ENCODE measurements at places on chromosomes 4 and X.

GRCh38 chr4:14180166-14180565 is 552.6 kb upstream of the BOD1L1 start:
- DNase-seq = no peak

- DNase-seq = no peak
Observed at GRCh38 chr4:152715076-152715475, 35.3 kb upstream of the TMEM154 start.

- no peak for DNase-seq
Observed at GRCh38 chr4:77920371-77920770, 57.7 kb downstream of the MRPL1 start.

GRCh38 chrX:113136836-113137235 is 296.2 kb upstream of the AMOT start:
- DNase-seq = no peak

DNA sequence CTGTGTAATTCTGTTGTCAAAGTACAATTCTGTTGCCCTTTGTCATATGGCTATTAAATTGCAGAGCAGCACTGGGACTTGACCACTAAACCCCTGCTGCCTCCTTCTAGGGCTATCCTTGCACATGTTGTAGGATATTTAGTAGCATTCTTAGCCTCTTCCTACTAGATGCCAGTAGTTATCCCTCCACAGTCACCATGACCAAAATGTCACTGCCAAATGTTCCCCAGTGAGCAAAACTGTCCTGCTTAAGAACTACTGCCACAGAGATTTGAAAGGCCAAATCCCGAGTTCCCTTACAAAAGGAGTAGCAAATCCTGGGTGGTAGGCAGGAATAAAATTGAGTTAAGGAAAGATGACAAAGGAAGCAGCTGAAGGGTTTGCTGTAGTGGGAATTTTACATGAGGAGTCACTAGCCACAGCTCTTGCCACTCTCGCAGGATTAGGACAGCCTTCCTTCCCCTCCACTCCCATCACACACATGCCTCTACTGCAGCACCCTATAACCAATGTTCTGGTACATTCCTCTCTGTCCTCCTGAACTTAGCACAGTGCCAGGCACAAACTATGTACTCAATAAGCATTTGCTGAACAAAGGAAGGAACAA is 8.4 kb downstream of the APBB2 start:
- no peak for DNase-seq

DNA sequence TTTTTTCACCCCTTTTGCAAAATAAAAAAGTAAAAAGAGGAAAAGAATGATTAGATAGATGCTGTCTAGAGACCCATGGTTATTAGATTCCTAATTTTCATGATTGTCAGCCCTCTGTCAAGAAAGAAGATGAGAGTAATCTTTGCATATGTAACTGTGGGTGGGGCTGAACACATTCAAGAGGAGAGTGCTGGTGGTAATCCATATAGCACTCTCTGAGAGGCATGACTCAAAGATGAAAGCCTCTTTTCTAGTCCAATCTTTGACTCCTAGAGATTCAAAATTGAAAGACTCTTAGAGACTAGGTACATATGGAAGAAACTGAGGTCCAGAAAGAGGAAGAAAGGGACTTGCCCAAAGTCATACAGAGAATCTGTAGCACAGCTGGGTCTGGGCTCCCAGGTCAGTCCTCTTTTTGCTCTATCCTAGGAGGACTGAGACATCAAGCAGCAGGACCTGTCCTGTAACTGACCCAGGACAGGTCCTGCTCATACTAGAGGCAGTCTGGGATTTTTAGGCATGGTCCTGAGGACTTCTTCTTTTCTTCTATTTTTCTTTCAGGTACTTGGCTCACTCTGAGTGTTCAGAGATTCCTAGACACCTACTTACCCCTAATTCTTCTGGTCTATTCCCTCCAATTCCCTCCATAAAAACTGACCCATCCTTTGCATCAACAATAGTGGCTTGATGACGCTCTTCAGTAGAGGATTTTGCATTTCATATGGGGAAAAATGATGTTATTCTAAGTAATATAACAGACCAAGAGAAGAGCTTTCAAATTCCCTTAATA is 23.8 kb downstream of the VSIG4 start:
- DNase-seq = no peak

GRCh38 chr4:73984736-73985527 is 3.1 kb downstream of the PPBP start:
- no peak for DNase-seq

DNA sequence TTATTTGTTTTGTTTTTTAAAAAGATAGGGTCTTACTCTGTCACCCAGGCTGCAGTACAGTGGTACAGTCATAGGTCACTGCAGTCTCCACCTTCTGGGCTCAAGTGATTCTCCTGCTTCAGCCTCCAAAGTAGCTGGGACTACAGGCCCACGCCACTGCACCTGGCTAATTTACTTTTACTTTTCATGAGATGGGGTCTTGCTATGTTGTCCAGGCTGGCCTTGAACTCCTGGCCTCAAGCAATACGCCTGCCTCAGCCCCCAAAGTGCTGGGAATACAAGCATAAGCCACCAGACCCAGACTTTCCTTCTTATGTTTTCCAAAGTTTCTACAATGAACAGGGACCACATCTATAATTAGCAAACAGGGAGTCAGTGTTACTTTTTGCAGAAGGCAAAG is 37.9 kb upstream of the MXD4 start:
- DNase-seq = peak; percentile 15

GRCh38 chr4:5882947-5883346 is 9.9 kb downstream of the CRMP1 start:
- no peak for DNase-seq

- no peak for DNase-seq
Observed at GRCh38 chrX:118508635-118509034, 13.0 kb downstream of the DOCK11 start.

- DNase-seq = no peak
Observed at GRCh38 chrX:107579956-107580355, 48.4 kb upstream of the PRPS1 start.

DNA sequence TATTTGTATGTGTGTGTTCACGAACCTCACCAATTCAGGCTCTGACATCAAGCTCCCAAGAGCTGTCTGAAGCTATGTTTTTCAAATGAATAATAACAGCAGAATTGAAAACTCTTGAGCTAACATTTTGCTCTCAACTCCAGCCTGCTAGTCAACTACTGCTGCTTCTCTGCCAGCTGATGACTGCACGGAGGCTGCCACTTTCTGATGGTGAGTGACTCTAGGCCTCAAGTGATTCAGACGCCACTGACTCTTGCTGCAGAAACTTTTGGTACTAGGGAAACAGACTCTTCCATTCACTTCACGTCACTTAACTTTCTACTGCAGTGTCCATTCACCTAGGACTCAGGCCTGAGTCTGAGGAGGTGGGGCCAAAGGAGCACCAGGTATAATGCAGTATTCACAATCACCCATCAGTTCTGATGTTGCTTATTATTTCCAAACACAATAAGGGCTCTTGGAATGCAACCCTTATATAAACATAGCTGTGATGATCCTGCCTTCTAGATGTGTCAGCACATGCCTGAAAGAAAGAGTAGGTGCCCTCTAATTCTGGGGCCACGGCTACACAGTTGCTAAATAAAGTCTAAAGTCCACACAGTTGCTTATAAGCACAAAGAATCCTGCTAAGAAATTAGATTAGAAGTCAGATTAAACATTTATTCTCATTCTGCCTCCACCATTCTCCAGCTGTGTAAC is 16.0 kb downstream of the PRDM8 start:
- no peak for DNase-seq

DNA sequence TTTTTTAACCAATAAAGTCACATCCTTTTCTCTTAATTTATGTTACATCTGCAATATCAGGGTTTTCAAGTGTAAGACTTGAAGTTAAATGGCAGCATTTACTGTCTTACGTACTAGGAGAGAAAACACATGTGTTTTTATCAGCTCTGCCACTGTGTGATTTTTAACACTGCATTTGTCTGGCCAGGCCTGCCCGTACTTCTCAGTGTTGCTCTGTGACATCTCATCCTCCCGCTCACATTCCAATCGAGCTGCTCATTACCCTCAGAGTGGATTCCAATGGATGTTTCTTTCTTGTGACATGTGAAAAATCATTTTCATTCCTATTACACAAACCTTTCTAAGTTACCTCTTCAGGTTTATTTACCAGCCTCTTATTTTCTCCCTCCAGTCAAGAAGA is 420.3 kb downstream of the FAT4 start:
- no peak for DNase-seq

DNA sequence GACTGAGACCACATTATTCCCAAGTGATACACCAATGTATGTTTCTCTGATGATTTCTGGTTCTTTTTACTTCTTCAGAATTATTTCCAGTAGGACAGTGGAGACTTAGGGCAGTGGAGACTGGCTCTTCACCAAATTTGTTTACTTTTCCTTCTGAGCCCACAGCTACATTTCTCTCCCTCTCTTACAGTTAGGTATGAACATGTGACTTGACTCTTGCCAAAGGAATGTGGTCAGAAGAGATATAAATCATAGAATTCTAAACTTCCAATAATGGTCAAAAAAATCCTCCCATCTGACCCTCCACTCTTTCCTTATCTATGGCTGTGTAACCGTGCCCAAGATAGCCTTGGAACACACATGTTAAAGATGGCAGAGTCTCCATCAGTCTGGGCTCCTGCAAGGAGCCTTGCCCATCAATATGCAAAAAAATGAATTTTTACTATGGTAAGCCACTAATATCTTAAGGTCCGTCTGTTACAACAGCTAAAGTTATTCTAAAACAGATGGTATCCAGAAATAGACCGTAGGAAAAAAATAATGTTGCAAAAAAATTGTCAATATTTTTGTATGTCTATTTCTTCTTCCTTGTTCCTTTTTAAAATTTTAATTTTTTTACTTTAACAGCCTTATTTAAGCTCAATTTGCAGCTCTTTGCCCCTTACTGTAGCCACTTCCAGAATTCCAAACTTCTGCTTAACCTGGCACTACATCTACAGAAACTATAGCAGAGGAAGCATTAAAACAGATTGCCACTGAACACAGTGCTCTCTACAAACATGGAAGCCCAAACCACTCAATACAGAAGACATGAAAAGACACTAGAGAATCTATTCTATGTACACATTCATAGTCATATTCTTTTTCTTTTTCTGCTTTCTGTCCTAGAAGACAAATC is 260.7 kb downstream of the COL25A1 start:
- no peak for DNase-seq

Measured in ureter (tissue), 1 donor.